Skin of body (tissue), 3 donors: ENCODE measurements at places on chromosomes 1 and 21. TPM values are rescaled to one million over a fixed set of nuclear protein-coding genes. Genes with fewer than 3 reads are reported as not detected.
A peak's percentile ranks its signal among the peaks of the same experiment; 100 is the strongest.

GRCh38 chr1:173757666-173758065 is 42.9 kb downstream of the KLHL20 start:
- DNase-seq = no peak

DNA sequence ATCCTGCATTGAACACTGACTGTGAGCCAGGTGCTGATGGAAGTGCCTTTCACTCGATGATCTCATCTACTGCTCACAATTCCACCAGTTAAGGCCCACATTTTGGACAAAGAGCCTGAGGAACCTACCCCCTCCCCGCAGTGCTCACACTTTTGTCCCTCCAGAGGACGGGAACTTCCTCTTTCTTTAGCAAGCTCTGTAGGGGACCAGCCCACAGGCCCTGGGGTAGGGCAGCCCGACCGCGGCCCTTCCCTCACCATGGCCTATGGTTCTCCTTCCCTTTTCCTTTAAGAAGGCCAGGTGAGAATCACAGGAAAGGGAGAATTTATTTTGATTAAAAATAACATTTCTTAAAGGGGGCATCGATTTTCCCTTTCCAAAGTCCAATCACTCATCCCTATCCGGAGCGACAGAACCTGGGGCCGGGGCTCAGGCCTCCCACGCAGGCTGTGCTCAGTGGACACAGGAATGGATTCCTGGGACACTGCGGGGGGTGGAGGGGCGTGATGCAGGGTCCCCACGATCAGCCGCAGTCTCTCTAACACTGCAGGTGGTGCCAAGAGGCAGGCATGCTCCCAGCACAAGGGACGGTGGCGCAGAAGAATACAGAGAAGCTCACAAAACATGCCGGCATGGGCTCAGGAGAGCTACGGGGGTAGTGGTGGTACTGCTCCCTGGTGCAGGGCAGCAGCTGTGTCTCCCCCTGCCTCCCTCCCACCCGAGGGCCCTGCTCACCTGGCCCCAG is 8.9 kb upstream of the KCNE1 start:
- no peak for DNase-seq

Gene LRRC53
- not detected for total RNA-seq

DNA sequence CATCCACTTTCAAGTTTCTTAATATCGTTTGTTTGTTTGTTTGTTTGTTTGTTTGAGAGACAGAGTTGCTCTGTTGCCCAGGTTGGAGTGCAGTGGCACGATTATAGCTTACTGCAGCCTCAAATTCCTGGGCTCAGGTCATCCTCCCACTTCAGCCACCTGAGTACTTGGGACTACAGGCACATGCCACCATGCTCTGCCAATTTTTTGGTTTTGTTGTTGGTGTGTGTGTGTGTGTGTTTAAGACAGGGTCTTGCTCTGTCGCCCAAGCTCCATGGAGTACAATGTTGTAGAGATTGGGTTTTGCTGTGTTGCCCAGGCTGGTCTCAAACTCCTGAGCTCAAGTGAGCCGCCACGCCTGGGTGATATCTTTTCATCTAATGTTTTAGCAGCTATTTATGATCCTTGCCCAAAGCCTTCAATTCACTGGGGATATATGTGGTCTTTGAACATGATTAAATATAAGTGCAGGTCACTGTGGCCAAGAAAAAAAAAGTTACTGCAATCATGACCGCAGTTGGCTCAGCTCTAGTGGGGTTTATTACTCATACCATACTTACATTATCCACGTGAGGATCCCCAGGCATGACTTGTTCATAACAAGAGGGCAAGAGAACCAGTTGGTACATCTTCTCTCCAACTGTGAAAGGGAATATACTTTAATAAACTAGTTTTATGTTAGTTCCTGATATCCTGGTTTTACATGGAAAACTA is 8.0 kb downstream of the RRP1B start:
- DNase-seq = no peak

Gene LRRIQ3
- total RNA-seq = 0.99 TPM

DNA sequence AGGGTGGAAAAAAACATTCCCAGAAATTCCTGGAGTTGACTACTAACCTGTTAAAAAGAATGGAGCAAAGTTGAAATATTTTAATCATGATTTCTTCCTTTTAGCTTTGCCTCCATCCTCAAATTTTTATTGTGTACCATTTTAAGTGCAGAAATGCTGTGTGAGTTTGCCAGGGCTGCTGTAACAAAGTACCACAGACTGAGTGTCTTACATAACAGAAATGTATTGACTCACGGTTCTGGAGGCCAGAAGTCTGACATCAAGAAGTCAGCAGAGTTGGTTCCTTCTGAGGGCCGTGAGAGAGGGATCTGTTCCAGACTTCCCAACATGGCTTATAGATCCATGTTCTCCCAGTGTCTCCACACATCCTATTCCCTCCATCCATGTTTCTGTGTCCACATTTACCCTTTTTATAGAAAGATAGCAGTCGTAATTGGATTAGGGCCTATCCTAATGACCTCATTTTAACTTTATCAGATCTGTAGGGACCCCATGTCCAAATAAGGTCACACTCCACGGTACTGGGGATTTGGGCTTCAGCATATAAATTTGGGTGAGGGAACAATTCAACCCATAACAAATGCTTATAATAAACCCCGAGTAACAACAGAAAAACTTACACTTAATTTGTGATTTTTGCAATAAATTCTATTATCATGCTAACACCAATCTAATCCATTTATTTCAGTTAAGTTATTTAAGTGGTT is 12.7 kb downstream of the SNX7 start:
- DNase-seq = no peak

- DNase-seq = peak; percentile 23
Observed at GRCh38 chr1:221865808-221866207, 123.9 kb upstream of the DUSP10 start.

Gene ATP6V1G3
- total RNA-seq = not detected

Gene C8B
- not detected for total RNA-seq

Gene COL6A2
- 871 TPM for total RNA-seq

GRCh38 chr21:39502631-39503030 is 50.9 kb downstream of the SH3BGR start:
- no peak for DNase-seq

DNA sequence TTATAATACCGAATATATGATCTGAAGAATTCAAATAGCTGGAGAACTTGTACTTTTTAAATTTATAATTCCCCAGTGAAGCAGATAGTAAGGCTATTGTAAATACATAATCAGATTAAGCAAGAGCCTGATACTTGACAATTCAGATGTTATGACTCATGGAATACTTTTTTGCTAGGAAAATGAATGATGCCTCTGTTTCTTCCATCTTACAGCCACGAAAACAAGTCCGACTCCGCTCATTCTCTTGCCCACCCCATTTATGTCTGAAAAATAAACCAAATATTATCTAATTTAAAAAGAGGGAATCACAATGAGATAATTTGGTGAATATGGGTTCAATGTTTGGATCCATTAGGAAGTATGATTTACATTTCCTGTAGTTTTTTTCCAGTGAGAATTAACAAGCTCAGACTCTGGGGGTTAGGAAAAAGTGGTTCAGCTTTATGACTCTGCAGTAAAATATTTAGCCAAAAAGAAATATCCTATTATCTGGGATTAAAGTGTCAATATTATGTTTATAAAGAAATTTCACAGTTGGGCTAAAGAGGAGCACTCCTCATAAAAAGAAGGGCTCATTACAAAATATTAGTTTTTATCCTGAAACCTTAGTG is 50.4 kb upstream of the DAB1 start:
- DNase-seq = peak; percentile 51

DNA sequence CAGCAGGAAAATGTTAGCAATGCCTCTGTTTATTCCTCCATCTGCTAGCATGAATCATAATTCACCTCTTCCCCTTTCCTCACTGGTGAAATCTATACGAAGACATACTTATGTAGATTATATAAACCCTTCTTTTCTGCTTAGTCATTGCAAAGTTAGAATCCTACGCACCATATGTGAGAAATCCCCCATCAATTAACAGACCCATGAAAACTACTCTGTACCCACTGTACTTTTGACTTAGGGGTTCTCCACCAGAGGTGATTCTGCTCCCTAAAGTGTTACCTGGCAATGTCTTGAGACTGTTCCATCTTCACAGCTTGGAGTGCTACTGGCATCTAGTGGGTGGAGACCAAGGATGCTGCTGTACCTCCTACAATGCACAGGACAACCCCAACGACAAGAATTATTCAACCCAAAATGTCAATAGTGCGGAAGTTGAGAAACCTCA is 49.6 kb upstream of the KCTD3 start:
- no peak for DNase-seq

Gene EFCAB14
- total RNA-seq = 62.9 TPM

- DNase-seq = no peak
Observed at GRCh38 chr1:210376836-210377372, 48.2 kb downstream of the HHAT start.

DNA sequence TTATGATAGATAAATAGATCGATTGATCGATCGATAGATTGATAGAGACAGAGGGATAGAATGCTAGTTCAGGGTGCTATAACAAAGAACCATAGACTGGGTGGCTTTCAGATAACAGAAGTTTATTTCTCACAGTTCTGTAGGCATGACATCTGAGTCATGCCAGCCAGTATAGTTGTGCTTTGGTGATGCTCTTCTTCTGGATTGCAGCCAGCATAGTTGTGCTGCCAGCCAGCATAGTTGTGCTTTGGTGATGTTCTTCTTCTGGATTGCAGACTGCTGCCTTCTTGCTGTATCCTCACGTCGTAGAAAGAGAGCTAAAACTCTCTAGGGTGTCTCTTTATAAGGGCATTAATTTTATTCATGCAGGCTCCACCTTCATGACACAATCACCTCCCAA is 860.8 kb downstream of the BRINP3 start:
- no peak for DNase-seq

Gene IL6R
- 10.0 TPM for total RNA-seq

Gene NUAK2
- total RNA-seq = 2.0 TPM

Gene IGSF9
- total RNA-seq = 8.4 TPM

GRCh38 chr1:203492082-203492747 is 1.7 kb upstream of the OPTC start:
- no peak for DNase-seq

Gene PEAR1
- 5.5 TPM for total RNA-seq

GRCh38 chr1:198627436-198628066 is 11.3 kb upstream of the PTPRC start:
- no peak for DNase-seq
